LNCaP clone FGC (cell line): ENCODE measurements at places on chromosomes 3 and 15.

DNA sequence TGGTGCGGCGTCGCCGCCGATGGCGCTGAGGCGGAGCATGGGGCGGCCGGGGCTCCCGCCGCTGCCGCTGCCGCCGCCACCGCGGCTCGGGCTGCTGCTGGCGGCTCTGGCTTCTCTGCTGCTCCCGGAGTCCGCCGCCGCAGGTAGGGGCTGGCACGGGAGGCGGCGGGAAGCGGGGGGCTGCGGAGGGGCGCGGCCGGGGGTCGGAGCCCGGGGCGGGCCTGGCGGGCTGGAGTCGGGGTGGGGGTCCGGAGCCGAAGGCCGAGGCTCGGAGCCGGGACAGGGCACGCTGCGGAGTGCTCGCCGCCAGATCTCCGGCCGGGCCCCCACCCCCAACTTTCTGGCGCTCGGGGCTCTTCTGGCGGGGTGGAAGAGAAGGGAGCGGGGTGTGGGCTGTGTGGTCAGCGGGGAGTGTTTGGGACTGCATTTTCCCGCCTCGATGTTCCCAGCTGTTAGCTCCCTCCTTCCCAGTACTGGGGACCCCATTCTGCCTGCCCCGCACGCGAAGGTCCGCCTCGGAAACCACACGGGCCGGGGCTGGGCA, 299 bp downstream of the TYRO3 start:
- no peak for DNase-seq

GRCh38 chr3:109563149-109563548, 225.8 kb upstream of the DPPA4 start:
- no peak for DNase-seq

GRCh38 chr3:169400205-169400604, 263.3 kb downstream of the MECOM start:
- no peak for DNase-seq

DNA sequence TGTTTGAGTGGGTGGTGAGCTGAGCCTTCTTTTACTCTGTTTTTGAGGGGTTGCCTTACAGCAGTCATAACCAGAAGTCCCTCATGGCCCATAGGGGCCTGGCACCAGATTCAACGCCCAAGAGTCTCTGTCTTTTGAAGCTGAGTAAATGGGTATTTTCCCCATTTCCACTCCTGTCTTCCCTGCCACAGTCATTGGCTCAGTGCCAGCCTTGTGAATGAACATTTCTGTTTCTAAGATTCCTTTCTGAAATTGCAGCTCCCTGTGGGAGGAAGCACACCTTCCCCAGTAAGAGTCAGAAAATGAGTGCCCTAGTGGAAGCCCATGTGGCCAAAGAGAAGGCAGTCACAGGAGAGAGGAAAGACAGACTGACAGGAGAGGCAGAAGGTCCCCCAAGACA, 43.7 kb upstream of the POLR2M start:
- DNase-seq = no peak

- DNase-seq = no peak
Measured at GRCh38 chr3:8757551-8758518, 11.6 kb downstream of the OXTR start.

GRCh38 chr3:135667061-135667460, 298.5 kb upstream of the PPP2R3A start:
- no peak for DNase-seq

DNA sequence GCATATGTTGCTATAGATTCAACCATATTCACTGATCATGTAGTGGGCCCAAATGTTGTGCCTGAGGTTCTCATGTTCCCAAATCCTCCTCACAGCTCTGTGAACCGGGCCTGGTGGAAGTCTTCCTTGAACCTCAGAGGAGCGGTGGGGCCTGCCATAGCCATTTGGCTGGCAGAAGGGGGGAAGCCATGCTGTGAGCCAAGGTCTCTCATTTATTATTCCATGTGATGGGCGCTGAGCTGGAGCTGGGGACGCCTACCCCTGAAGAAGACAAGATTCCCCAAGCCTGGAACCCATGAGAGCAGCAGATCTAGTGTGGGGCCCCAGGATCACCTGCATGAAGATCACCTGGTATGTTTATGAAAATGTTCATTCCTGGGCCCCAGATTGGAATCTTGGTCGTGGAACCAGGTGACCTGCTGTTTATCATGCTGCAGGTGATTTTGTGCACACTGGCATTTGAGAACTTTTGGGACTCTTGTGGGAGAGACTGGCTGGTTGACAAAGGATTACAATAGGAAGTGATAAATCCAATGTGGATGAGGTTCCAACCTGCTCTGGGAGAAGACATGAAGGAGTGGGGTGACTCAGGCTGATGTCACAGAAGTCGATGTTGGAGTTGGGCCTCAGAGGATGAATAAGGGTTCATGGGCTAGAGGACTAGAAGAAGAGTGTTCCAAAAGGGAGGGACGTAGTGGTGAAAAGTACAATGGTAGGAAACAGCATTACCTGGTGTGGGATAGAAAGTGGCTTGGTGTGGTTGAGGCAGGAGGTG, 102.1 kb downstream of the ASB7 start:
- DNase-seq = no peak

DNA sequence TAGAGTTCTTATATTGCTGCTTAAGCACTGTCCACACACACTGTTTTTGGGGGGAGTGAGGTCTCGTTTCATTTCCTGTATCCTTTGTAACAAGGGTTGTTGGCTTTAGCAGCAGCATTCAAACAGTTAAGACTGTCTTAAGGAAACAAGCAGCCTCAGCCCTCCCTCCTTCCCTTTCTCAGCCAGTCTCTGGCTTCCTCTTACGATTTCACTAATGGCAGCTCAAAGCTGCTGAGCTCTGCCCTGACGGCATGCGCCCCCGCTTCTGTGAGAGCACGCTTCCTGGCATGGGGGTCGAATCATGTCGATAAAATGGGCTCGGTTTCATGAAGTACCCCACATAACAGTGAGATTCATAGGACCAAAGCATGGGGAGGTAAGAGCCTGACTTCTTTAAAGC, 105.0 kb downstream of the KLHL25 start:
- DNase-seq = no peak

DNA sequence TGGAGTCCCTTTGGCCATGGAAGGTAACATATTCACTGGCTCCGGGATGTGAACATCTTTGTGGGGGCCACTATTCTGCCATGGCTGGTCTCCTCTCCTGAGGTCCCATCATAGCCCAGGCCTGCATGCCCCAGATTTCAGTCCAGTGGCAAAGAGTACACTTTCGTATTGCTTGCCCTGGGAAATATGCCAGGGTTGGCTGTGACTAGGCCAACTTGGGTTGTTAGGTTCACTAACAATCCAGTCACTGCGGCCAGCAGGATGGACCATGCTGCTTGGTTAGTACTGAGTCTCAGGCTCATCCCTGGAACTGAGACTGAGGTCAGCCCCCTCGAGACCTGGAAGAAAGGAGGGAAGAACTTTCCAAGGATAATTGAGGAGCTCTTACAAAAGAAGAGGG, 9.8 kb upstream of the EEFSEC start:
- DNase-seq = no peak

GRCh38 chr3:37537914-37538691, 323.6 kb upstream of the CTDSPL start:
- DNase-seq = no peak

DNA sequence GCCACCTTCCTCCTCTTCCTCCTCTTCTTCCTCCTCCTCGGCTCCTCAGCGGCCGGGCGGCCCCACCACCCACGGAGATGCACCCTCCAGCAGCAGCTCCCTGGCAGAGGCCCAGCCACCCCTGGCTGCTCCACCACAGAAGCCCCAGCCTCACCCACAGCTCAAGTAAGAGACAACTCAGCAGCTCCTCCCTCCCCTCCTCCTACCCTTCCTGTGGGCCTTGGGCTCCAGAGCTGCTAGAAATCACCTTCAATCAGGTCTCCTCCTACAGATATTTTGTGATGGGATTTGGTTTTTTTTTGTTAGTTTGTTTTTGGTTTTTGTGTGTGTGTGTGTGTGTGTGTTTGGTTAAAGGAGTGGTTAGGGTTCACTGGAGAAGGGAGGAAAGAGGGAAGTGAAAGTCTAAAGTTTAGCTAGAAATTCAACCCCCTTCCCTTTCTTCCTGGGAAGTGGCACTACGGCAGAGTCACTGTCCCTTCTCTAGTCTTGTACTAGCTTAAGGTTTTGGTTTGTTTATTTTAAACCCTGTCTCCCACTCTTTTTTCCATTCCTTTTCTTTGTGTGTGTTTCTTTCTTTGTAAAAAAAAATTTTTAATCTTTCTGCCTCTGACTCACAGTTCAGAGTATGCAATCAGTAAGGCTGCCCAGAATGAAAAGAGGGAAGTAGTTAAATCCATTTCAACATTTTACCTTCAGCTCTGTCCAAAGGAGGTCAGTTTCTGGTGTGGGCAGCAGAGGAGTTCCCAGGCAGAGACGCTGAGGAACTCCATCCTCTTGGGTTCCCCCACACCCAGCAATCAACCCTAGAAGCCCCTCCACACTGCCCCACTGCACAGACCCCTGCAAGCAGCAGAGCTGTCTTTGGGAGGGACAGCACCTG, 29.0 kb upstream of the TIMP4 start:
- no peak for DNase-seq

DNA sequence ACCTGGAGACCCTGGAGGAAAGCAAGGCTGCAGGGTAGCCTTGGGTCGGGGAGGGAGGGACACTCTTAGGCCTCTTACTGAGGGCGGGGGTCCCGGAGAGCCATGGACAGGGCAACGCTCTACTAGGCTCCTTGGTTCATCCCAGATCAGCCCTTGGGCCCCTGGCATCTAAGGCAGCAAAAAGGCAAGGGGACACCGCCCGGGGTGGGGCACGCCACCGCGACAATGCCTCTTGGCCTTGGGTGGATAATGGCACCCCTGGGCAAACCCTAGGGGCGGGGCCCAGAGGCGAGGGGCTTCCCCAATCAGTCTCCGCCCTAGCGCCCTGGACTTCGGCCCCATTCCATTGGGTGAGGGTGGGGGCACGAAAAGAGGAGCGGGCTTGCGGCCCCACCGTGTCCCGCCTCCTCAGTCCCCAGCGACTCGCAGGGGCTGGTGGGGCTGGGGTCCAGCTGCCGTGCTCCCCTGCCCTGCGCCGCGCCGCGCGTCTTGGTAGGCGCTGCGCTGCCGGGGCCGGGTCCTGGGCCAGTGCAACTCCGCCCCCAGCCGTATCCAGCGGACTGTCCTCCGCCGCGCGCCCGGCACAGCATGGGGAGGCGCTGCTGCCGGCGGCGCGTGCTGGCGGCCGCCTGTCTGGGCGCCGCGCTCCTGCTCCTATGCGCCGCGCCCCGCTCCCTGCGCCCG, at the start of gene CHST13:
CHST13 (plus strand) TSS at position 411 of the 684 bp plus-strand sequence; CDS start at position 589, 178 bp downstream.
- no peak for DNase-seq

DNA sequence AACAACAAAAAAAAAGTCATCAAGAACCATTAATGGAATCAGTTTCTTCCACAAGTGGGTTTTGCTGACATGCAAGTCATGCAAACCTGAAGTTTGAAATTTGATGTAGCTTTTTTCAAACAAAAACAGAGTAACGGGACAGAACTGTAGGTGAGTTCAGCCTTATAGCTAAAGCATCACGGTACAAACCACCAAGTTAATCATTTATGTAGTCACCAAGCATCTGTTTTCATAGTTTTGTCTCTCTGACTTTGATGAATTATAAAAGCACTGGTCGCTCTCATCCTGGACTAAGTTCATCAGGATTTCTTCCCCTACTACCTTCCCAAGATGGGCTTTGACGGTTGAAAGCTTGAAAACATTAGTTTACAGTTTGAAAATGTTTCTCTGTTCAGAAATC, 117.0 kb upstream of the SAMMSON start:
- DNase-seq = no peak

GRCh38 chr15:55253580-55253979, 36.0 kb downstream of the RAB27A start:
- no peak for DNase-seq

DNA sequence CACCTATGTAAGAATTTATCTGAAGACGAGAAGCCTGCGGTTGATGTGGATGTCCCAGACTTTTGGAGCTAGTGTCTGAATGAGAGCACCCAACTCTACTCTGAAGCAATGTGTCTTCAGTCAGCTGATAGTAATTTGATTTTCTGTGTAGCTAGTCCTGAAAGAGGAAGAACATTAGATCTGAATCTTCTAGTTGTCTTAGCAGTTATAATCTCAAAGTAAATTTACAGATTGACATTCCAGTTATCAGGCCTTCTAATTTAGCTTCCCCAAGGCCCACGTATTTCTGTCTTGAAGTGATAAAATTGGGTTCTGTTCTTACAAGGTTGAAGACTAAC, 1.5 kb downstream of the TCAIM start:
- no peak for DNase-seq

GRCh38 chr15:58568157-58568571, 136.4 kb downstream of the LIPC start:
- peak; percentile 76 for DNase-seq

DNA sequence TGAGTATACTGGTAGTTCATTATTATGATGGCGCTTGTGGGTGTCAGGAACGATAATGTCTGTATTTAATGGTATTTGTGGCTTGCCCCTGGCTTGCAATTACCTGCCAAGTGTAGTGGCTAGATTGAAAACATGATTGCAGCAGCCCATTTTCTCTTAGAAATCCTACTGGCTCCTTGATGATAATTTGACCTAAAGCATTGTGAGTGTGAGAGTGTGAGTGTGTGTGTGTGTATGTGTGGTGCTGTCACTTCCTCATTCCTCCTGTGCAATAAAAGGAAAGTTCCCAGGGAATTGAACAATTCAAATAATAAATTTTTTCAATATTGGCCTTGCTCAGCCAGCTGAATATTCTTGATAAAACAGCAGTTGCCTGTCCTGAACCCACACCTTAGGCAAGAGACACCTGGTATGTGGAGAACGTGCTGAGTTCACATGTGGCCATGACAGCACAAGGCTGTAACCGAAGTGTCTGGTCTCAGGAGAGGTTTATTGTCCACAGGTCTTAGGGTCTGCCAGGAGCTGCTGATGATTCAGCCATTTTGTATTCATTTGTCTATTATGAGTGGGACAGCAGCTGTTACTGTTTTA, 193.3 kb downstream of the CD47 start:
- peak; percentile 11 for DNase-seq

DNA sequence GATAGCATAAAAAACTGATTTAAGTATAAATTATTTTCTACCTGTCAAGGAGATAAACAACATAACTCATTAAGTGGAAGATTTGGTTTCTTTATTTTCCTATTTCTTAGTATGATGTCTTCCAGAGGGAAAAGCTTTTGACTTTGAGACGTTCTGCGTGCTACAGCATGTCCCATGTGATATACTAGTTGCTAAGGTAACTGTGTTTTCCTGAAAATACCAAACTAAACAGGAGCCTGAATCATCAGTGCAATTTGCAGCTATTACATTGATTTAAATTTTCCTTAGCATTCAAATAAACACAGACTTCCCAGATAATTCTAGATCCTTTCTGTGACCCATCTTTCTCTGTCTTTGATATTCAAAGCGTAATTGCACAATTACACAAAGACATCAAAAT, 117.7 kb upstream of the P2RY1 start:
- DNase-seq = no peak

DNA sequence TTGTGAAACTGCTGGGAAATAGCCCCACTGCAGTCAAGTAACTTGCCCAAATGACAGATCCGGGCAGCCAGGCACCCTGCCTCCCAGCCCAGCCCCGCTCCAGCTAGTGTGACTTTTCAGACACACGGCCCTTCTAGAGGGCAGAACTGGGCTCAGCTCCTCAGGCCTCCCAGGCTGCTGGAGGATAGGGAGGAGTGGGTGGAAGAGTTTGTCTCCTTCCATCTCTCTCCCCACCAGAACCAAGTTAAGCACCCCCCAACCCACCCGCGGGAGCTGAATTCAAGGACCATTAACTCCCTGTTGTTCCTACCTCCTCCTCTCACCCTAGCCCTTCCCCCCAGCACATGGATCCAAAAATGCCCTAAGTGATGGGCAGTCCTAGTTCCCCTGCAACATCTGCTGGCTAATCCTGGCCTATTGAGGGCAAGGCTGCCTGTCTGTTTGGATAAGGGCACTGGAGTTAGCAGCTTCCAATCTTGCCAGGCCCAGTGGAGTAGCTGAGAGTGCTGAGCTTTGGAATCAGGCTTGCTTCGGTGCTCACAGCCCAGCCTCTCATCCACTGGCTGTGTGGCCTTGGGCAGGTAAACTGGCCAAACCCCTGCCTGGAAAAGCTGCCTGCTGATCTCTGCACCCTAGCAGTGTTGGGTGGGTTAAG, 3.1 kb downstream of the CCDC33 start:
- DNase-seq = no peak
